ENCODE measurements at places on chromosomes 6 and 20.

- no peak for DNase-seq
Observed at GRCh38 chr6:119310486-119311036, 39.0 kb downstream of the MAN1A1 start.

DNA sequence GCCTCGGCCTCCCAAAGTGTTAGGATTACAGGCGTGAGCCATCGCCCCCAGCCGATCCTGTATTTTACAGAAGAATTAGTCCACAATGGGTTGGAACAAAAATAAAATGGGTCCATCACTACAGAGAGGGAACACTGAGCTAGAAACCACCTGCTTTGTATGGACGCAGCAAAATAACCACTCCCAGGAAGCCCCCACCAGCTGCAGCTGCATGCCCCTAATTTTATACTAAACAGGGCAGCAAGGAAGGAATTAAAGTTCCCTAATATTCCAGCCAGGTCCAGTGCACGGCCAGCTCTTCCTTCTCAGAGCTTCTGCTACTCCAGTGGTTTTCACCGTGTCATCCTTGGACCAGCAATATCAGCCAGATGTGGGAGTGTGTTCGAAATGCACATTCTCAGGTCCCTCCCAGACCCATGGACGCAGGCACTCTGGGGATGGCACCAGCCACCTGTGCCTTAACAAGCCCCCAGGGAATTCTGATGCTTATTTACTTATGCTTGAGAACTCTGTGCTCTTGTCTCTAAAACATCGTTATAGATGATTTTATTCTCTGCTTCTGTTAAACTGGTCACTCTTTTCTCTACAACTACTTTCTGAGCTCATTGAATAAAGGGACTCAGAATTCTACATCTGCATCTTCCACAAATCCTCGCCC, 189.5 kb upstream of the SLC24A3 start:
- no peak for DNase-seq

DNA sequence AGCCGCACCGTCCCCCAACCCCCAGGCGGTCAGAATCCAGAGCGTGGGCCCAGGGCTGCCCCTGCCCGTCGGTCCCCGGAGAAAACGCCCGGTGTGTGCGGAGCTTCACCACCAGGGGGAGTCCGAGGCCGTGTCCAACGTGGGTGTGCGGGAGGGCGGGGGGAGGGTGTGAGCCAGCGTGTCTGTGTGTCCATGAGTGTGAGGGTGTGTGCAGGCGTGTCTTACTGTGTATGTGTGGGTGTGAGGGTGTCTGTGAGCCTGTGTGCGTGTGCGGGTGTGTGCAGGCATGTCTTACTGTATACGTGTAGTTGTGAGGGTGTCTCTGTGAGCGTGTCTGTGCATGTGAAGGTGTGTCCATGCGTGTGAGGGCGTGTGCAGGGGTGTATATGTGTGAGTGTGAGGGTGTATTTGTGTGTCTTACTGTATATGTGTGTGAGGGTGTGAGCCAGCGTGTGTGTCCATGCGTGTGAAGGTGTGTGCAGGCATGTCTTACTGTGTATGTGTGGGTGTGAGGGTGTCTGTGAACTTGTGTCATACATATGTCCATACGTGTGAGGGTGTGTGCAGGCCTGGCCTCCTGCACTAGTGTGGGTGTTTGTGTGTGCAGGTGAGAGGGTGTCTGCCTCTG, 24.6 kb upstream of the GATA5 start:
- peak; percentile 84 for DNase-seq

DNA sequence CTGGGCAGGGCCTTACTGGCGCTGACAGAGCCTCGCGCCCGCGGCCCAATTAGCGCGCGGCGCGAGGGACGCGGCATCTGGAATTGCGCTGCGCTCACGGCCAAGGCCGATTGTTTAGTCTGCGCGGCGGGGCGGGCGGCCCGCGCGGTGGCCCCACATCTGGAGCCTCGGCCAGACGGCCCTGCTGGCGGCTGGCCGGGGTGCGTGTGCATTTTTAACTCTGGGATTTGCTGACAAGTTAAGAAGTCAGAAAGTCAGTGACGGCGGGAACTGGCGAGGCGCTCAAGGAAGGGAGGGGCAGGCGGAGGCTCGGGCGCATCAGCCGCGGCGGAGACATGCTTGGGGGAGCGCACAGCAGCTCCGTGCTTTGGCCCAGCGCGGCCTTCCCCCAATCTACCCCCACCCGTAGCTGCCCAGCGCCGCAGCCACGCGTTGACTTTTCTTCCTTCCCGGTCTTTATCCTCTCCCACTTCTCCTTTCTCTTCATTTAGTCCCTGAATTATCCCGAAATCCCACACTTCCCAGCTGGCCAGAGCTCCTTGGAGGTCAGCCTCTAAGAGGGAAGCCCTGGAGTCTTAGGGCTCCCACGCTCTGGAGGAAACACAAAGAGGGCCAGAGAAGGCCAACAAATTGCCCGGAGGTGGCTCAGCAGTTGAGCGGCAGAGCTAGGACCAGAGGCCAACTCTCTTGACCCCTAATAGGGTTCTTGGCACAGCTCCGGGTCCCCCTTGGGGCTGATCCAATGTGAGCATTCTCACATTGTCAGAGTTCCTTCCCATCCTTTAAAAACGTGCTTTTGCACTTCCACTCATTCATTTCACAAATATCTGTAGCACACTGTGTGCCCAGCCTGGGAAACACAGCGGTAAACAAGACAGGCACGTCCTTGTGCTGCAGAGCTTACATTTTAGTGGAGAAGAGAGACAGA, 40.8 kb upstream of the FOXP4 start:
- peak; percentile 72 for DNase-seq

DNA sequence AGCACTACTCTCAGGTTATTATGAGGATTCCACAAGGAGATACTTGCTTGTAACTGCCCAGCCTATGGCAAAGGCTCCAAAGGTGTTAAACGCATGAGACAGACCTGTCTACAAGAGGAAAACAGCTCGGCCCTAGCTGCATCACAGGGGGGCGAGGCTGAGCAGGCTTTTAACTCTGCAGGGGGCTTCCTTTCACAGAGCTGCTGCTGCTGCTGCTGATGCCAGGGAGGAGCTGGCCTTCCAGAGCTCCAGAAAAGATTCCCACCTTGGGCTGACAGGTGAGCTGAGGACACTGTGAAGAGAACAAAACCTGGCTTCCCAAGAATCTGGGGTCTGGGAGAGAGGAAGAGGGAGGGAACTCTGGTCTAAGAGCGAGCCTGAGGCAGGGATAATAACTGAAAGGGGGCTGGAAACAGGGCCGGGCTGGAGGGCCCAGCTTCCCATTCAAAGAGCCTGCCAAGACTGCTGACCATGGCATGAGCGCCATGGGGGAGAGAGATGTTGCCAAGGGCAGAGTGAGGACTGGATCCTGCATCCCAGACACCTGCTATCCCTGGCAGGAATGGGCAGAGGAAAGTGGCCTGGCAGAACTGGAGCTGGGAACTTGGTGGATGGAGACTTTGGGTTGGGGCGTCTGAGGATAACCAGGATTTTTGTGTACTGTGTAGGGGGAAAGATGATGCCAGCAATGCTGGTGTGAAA, 211.1 kb upstream of the LRFN2 start:
- no peak for DNase-seq

- DNase-seq, result no peak
Observed at GRCh38 chr6:31908791-31909190, 6.9 kb upstream of the ZBTB12 start.

GRCh38 chr20:62486484-62486883, 10.7 kb upstream of the GATA5 start:
- no peak for DNase-seq

DNA sequence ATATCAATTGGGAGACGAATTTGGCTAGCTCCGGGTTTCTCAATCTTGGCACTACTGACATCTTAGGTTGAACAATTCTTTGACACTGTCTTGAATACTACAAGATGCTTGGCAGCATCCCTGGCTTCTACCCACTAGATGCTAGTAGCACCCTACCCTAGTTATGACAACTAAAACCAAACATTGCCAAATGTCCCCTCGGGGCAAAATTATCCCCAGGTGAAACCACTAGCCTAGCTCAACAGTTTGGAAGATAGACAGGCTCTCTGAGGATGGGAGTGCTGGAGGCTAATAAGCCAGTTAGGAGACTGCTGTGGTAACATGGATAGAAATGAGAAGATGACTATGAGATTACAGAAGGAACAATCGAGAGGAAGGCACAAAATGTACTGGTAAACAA, 20.9 kb downstream of the CCNC start:
- DNase-seq, result no peak

- DNase-seq, result peak; percentile 47
Observed at GRCh38 chr6:160930547-160931377, 60.8 kb upstream of the MAP3K4 start.

- no peak for DNase-seq
Observed at GRCh38 chr6:135753196-135753595, 98.3 kb upstream of the PDE7B start.

DNA sequence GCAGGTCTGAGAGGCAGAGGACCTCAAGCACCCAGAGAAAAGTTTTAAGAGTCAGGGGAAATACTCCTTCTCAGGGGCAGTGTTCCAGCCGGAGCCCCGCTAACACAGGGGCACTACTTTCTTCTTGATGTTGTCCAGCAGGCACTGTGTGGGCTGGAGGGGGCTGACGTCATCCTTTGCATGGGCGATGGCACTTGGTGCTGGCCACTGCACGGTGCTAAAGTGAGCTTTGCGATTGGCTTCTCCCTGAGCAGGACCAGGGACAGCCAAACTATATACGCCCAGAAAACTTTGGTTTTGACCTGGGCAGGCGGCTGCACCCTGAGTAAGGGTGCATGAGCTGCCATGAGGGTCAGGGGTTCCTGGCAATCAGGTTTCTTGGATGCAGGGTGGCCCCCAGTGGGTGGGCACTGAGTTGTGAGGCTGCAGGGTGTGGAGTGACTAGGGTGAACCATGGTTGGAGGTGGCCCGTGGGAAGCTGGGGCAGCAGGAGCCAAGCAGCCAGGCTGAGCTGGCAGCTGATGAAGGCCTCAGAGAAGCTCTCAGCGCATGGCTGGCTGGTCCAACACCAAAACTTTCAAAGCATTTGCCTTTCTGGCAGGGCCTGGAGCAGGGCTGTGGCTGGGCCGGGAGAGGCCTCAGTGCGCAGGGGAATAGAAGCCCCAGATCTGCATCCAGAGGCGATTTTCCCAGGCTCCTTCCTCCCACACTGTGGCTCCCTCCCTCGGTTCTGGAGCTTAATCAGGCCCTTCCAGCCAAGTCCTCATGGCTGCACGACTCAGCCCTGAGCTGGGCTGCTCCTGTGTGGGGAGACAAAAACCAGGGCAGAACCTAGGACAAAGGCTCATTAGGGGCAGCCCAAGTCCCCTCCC, 18.3 kb downstream of the MRPS18A start:
- peak; percentile 50 for DNase-seq

DNA sequence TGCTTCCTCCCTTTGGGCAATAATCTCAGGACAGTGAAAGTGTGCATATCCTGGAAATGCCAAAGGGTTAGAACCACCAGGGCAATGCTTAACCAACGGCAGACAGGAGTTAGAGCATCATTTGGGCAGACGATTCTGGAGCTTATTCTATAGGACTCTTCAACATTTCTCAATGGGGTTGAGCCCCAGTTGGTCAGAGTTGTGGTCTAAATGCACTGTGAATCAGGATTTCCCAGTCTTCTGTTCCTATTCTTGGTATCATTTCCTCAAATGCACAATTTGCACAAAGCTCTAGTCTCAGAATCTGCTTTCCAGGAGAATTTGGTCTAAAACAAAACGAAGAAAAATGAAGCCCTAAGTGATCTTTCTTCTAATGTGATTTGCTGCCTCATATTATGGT, 389.6 kb upstream of the JAG1 start:
- no peak for DNase-seq

- no peak for DNase-seq
Observed at GRCh38 chr6:124057461-124057860, 253.8 kb downstream of the NKAIN2 start.

GRCh38 chr20:36152261-36152660, 2.3 kb upstream of the EPB41L1 start:
- no peak for DNase-seq

- no peak for DNase-seq
Observed at GRCh38 chr6:36786055-36786675, 53.1 kb downstream of the CPNE5 start.

- DNase-seq, result no peak
Observed at GRCh38 chr6:123580331-123580730, 56.4 kb downstream of the TRDN start.

GRCh38 chr20:17969884-17970409, 1.1 kb downstream of the MGME1 start:
- no peak for DNase-seq

DNA sequence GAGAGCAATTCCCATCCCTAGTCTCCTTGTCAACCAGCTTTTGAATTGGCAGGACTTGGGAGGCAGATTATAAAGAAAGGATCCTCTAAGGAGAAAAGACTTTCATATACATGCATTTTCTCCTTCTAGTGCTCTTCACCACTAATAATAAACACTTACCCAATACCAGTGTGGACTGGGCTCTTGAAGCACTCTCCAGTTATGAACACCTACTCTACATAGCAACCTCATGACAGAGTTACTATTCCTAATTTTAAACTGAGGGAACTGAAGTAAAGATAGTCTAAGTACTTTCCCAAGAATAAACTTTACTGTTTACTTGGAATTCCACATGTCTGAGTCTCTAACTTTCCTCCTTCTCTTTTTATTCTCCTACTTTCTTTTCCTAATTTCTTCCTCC, 4.8 kb downstream of the COL9A1 start:
- DNase-seq, result no peak

GRCh38 chr6:163319609-163320366, 94.7 kb upstream of the QKI start:
- DNase-seq, result no peak

GRCh38 chr6:34396518-34396917, 4.0 kb upstream of the NUDT3 start:
- DNase-seq, result no peak

DNA sequence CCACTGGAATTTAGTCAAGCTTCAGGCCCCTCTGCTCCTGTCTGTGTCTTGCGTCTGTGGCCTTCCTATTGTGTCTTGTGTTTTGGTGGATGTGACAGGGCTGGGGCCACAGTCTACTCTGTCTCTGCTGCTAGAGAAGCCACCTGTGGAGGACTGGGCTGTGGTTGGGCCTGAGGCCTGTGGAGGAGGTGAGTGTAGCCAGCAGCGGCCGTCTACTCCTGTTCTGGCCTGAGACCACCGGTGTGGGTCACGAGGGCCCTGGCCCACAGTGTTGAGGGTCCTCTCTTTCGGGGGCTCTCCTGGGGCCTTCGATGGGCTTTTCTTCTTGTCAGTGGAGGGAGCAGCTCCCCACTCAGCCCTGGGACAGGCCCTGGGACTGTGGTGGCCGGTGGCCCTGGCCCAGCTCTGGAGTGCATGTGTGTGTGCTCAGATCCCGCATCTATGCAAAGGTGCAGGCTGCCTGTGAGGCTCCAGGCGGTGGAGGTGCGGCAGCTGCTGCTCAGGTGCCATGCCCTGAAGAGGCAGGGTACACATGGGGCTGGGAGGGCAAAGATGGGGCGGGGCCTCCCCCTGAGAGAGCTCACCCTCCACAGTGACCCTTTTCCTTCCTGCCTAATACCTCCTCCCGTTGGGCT, 20.8 kb downstream of the SDCBP2 start:
- no peak for DNase-seq

DNA sequence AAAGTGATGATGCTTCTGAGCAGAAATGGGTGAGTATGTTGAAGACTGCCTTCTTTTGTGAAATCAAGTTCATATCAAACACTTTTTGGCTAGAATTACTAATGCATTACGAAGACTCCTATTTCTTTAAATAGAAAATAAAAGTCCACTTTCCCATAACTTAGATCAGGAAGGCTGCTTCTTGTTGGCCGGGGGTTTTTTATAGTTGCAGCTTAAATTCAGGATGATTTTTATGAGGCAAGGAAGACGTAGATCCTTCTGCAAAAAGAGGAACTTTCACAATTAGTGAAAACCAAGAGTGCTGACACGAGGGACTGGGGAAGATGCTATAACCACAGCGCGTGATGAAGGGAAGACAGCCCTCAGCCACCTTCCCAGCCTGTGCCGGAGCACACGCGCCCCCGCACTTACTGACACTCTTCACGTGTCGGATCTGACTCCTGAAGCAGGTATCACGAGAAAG, 206.1 kb upstream of the PRDM1 start:
- DNase-seq, result peak; percentile 39

GRCh38 chr20:10288954-10289646, 70.5 kb downstream of the SNAP25 start:
- no peak for DNase-seq
